Activated naive CD4-positive, alpha-beta T cell treated with Interleukin-2 at 50 U/mL for 16 hours (primary cell): ENCODE measurements at places on chromosomes 7 and 10.

- no peak for DNase-seq
These were observed 158.5 kb downstream of the LHFPL3 start for GRCh38 chr7:104486931-104487330.

DNA sequence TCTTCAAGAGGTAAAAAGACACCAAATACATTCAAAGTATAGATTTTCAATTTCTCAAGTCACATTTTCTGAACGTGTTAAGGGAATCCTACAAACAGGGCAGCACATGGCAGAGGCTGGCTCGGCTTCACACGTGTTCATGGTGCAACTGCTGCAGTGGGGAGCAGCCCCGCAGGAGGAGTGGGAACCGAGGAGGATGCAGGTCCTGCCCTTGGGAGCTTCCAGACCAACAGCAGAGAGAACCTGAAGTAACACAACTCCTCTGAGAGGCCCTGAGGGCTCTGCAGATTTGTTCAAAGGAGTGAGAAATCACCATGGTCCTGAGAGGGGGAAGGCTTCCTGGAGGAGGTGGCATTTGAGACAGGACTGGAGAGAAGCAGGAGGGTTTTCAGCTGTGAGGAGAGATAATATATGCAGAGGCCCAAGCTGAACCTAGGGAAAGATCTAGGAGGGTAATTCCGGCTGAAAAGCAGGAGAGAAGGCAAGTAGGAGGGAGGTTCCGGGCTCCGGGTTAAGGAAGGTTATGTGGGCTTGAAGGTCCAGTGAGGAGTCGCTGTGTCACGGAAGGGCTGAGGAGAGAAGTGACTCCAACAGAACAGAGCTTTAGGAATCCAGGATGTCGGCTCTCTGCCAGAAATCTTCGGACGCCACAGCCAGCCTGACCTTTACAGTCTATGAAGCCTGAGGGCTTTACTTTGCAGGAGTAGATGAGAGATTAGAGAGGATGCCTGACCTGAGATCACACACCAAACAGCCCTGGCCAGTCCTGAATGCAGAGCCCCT, 77.5 kb downstream of the GPR26 start:
- DNase-seq: no peak

DNA sequence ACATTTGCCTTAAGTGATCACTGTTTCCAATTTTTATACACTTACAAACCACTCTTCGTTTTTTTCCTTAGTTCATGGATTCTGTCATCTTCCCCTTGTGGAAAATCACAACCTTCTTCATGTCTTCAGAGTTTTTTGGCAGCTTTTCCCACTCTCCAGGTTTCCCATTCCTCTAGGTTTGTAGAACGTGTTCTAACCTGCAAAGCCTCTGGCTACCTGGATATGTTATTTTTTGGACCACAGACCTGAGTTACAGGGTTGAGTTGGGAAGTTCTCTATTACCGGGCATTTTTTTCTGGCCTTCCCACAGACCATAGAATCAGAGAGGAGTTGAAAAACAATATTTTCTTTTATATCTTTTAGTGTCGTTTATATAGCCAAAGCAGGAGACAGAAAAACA, 30.2 kb downstream of the NRG3 start:
- DNase-seq: no peak

DNA sequence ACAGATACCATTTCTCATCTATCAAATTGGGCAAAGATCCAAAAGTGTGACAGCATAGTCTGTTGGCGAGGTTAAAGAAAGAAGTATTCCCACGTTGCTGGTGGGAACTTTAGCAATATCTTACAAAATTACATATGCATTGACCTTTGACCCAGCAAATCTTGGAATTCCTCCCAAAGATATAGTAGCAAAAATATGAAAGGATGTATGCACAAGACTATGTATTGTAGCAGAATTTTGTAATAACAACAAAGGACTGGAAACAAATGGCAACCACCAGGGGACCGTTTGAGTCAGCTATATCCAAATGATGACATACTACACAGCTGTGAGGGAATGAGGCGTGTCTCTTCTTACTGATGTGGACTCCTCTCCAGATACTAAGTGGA, 50.2 kb downstream of the KCNH2 start:
- DNase-seq: no peak

DNA sequence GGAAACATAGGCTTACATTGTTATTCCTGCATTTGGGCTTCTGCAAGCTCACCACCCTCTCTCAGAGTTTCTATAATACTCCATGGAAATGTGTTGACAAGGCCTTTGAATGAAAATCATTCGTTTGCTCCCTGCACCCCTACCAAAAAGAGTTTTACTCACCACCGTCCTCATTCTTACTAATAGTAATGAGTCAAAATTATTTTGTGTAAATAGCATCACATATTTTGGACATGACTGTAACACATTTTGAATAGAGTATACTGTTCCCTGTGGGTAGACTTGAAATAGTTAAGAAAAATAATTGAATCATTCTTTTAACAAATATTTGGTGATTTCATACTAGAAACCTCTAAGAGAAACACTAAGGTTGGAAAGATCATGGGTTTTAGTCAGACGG, 84.6 kb downstream of the AKAP9 start:
- no peak for DNase-seq

- no peak for DNase-seq
These were observed 234.2 kb downstream of the CCSER2 start for GRCh38 chr10:84562592-84562991.

DNA sequence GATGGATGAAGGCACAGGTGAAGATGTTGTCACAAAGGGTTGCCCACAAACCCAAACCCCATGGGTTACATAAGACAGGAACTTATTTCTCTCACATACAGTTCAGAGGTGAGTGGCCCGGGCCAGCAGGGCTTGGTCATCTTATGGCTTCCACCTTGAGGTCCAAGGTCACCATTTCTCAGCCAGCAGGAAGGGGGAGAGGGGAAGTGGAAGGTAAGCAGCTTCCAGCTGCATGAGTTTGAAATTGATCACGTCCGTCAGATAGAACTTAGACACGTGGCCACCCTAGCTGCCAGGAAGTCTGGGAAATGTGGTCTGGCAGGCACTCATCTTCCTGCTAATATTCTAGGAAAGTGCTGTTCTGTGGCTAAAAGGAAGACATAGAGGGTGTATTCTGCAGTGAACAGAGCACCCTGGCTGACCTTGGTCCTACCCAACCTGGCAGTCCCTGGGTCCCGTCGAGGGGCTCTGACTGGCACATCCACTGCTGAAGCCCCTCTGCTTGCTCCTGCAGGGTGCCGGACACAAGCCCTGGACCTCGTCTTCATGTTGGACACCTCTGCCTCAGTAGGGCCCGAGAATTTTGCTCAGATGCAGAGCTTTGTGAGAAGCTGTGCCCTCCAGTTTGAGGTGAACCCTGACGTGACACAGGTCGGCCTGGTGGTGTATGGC, 49.5 kb downstream of the VWA2 start:
- no peak for DNase-seq

- no peak for DNase-seq
These were observed 121.0 kb upstream of the LANCL2 start for GRCh38 chr7:55244006-55244745.

GRCh38 chr7:111486472-111487142, 75.7 kb downstream of the IMMP2L start:
- no peak for DNase-seq
